Regular cardiac myocyte (primary cell): ENCODE measurements at places on chromosomes 5 and 9. TPM values are rescaled to one million over a fixed set of nuclear protein-coding genes. Genes with fewer than 3 reads are reported as not detected.

The TJP2 gene
- 38.3 and 74.4 TPM in 2 replicates for total RNA-seq

The TRIM32 gene
- 25.7 and 28.6 TPM in 2 replicates for total RNA-seq

The FEM1C gene
- 26.2 and 29.3 TPM in 2 replicates for total RNA-seq

The MUSK gene
- 0.19 and 0.56 TPM in 2 replicates for total RNA-seq

The ARL14EPL gene
- total RNA-seq = 0.19 TPM in 1 of 2 replicates, not detected in the other

The ITGA2 gene
- 71.9 and 121 TPM in 2 replicates for total RNA-seq

The SLIT3 gene
- total RNA-seq = 3.1 and 16.9 TPM in 2 replicates

The BARHL1 gene
- total RNA-seq = not detected in 2 replicates

The OLFML2A gene
- total RNA-seq = 0.19 and 0.56 TPM in 2 replicates

The TMEM252 gene
- total RNA-seq = not detected in 2 replicates

The NEURL1B gene
- 5.1 and 5.6 TPM in 2 replicates for total RNA-seq

The CKMT2 gene
- 1.3 and 23.7 TPM in 2 replicates for total RNA-seq

The EQTN gene
- not detected in 2 replicates for total RNA-seq

The BHMT gene
- total RNA-seq = under 0.01 TPM in 1 of 2 replicates, not detected in the other

The TICAM2 gene
- 3.1 and 6.3 TPM in 2 replicates for total RNA-seq

The PCDHB11 gene
- total RNA-seq = 0.19 and 0.85 TPM in 2 replicates

The PCDHGA6 gene
- total RNA-seq = 1.5 and 3.1 TPM in 2 replicates

The RABL6 gene
- total RNA-seq = 41.4 and 79.9 TPM in 2 replicates

The RNF180 gene
- 4.0 and 8.7 TPM in 2 replicates for total RNA-seq

The SPACA9 gene
- total RNA-seq = 2.8 and 3.5 TPM in 2 replicates

The CDX1 gene
- total RNA-seq = 0.38 and 0.56 TPM in 2 replicates
